ENCODE measurements at places on chromosomes 6 and 20. TPM values are rescaled to one million over a fixed set of nuclear protein-coding genes. Genes with fewer than 3 reads are reported as not detected.

Gene CPNE5
- 5.0 TPM for total RNA-seq

Gene TMEM30A
- 121 TPM for total RNA-seq

Gene SEMG1
- not detected for total RNA-seq

Gene RIPK1
- 19.8 TPM for total RNA-seq

Gene FKBP1C
- total RNA-seq, result 3.1 TPM

Gene IL20RA
- total RNA-seq, result 1.1 TPM

Gene DNAH8
- not detected for total RNA-seq

Gene NNAT
- 0.13 TPM for total RNA-seq

Gene NCOA7
- 29.8 TPM for total RNA-seq

Gene HLA-DPB1
- total RNA-seq, result 10.9 TPM

Gene GLP1R
- total RNA-seq, result not detected

GRCh38 chr20:24507182-24507853 lies 37.9 kb downstream of the SYNDIG1 start:
- DNase-seq, result no peak

DNA sequence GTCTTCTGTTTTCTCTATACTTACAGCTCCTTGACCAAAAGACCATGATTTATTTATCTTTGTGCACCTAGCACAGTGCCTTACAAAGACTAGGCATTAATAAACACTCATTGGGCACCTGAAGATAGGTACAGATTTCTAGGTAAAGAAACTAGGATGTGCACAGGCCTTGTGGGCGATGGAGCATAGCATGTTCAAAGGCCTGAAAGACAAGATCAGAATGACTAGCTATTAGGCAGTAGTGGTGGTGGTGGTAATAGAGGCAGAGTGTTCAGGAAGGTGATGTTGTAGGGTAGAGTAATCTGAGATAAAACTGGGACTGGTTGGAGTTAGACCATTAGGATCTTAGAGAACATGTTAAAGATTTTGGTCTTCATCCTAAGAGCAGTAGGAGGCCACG lies 3.9 kb downstream of the TXLNB start:
- DNase-seq, result no peak

DNA sequence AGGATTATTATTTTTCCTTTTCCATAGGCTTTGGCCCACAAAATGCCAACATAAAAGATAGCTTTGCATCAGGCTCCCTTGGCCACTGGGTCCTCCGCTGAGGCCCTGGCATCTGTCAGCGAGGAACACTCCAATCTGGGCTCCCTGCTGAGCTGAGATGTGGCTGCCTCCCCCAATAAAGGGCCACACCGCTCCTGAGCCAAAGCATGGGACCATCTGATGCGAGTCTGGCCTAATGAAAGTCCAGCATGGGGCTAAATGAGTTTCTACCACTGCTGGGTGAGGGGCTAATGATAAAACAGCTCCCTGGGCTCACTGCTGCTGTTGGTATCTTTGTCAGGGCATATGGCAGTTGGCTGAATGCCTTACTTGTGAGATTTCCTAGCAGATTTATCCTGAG lies 817.5 kb upstream of the SLC35B3 start:
- no peak for DNase-seq

GRCh38 chr6:25034431-25034921 lies 98.7 kb upstream of the RIPOR2 start:
- no peak for DNase-seq

- peak; percentile 43 for DNase-seq
These were observed 97.5 kb upstream of the ZBTB24 start for GRCh38 chr6:109580519-109580918.

DNA sequence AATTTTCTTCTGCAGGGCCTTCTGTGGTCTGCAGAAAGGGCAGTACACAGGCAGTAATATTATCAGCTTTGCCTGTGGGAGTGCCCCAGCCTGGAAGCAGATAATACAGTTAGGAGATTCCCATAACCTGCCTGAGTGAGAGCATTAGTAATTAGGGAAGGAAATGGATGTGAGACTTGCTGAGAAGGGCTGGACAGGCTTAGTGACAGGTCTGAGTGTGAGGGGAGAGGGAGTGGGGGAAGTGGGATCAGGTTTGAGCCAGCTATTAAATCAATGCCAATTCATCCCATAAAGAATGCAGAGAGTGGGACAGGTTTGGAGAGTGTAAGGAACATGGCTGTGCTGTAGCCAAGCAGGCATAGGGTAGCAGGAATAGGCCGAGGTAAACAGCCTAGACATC lies 10.1 kb upstream of the CFAP206 start:
- DNase-seq, result no peak

GRCh38 chr20:44601236-44601671 lies 18.9 kb downstream of the PKIG start:
- no peak for DNase-seq

DNA sequence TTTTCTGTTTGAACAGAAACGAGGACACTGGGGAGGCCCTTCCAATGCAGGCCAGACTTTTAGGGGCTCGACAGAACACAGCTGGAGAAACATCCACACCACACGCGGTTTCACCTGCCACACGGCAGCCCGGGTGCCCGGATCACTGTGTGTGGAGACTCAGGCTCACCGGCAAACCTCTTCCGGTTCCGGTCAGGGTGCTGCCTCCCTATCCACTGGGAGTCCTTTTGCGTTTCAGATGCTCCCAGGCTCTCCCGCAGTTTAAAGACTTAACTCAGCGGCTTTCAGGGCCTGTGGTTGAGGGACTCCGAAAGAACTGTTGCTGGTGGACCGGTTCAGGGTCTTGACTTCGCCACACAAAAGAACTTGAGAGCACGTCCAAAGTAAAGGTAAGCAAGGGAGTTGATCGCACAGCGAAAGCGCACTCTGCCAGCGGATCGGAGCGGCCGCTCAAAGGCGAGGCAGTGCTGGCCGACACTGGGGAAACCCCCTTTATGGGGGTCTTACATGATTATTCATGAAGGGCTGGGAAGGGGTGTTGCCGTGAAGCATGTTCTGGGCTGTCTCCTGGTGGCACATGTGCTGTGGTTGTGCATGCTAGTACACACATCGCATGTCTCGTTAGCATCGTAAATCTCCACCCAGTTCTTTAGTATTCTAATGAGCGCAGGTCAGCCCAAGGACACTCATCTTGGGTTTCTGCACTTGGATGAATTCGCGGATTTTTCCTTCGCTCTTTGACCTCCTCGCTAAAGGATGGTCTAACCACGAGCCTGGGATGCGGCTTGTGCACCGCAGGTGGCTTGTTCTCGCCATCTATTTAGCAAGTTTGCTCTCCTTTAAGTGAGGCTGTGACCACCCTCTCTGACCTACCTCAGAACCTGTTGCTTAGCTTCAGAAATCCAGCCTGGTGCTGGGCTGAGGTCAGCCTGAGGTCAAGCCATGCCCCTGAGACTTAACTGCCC lies 180.3 kb downstream of the CDH26 start:
- no peak for DNase-seq

GRCh38 chr20:5195655-5196054 lies 68.8 kb downstream of the CDS2 start:
- no peak for DNase-seq

DNA sequence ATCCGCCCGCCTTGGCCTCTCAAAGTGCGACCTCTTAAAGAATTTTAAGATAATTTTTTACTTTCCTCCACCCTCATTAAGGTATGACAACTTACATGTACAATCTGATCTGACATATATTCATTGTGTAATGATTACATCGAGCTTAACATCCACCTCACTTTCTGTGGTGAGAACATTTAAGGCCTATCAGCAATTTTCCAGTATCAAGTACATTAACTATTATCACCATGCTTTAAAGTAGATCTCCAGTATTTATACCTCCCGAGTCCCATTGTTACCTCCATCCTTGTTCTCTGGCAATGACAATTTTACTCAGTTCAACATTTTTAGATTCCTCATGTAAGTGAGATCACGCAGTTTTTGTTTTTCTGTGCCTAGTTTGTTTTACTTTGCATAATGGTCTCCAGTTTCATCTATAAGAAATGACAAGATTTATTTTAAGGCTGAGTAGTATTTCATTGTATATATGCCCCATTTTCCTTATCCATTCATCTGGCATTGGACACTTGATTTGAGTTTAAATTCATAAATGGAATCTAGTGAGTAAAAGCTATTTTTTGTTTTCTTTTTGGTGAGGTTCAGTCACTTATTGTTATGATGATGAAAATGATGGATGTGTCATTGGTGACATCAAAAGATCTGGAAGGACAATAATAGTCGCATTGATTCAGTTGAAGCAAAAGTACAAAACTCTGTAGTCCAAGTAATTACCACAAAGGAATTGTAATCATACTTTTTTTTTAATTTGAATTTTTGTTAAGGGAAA lies 87.0 kb downstream of the OR2B2 start:
- no peak for DNase-seq

DNA sequence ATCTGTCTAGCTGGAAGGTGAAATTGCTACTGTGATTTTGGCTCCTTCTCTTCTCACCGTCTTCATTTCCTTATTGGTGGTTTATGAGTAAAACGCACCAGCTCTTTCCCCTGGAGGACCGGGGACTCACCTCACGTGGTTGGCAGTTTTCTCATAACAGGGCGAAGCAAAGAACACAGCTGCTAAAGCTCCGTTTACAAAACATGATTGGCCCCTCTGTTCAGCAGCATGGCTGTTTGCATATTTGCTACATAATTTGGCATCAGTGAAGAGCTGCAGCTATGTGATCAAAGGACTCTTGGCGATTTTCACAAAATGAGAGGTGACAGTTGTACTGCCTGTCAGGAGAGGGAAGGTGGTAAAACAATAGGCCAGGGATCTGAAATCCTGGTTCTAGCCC lies 20.5 kb upstream of the TMEM181 start:
- no peak for DNase-seq

GRCh38 chr6:154555073-154555677 lies 44.7 kb upstream of the CNKSR3 start:
- DNase-seq, result no peak

DNA sequence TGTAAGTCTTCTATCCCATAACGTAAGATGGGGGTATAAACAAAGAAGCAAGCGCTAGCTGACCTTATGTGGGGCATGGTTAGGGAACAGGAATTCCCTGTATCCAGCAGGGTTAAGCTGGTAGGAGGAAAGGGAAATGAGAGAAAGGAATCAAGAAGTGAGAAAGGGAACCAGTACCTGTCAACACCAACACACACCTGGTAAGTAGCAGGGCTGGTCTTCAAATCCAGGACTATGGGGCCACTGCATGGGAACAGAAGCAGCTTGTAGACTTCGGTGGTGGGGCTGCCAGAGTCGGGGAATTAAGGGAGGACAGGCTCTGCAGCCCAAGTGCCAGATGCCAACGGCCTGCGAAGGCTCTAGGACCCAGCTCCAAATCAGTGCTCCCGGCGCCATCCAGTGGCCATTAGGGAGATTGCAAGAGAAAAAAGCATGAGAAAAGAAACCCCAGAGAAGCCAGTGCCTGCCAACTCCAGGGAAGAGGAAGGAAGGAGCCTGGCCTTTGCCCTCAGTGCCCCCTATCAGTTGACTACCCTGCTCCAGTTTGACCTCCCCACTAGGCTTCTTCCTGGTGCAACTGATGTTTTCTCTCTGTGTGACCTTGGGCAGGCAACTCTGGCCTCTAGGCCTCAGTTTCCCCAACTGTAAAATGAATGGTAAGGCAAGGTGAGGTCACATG lies 15.8 kb upstream of the RBPJL start:
- peak; percentile 63 for DNase-seq

- no peak for DNase-seq
These were observed 74.1 kb downstream of the ASXL1 start for GRCh38 chr20:32432277-32432676.

DNA sequence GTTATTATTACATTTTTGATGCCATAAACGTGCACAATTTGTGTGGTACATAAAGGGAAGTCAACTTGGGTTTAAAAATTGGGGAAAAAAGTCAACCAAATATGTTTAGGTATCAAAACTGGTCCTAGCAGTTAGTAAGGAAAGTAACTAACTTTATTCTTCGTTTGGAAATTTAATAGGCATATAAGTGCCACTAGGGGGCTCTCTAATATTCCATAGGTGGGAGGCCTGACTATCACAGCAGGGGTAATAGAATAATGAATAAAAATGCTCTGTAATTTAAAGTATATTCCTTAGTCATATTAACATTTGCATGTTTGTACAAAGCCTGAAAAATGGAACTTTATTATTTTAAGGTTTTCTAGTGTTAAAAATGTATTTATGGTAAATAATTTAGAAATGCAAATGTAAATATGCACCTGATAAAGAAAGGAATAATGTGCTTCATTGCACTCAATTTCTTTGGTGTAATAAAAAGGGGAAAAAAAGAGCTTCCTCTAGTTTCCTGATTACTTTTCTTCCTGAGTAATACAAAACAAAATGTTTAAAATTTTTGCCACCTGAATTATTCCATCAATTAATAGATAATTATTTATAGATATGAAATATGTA lies 125.7 kb upstream of the HDAC2 start:
- DNase-seq, result no peak

DNA sequence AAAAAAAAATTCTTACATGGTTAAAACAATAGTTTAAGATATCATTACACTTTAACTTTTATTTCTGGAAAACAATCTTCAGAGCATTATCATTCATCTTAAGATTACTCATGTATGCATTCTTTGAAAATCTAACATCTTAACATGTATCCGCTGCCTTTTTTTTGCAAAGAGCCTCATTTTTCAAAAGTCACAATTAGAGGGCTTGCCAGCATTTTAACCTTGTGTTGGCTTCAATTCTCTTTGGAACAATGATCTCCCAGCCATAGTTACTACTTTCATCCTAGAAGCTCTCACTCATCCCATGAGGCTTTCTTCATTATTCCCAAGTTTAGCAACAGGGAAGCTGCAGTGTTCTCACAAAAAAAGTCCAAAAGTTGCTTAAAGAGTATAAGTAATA lies 330.8 kb downstream of the BCKDHB start:
- no peak for DNase-seq

DNA sequence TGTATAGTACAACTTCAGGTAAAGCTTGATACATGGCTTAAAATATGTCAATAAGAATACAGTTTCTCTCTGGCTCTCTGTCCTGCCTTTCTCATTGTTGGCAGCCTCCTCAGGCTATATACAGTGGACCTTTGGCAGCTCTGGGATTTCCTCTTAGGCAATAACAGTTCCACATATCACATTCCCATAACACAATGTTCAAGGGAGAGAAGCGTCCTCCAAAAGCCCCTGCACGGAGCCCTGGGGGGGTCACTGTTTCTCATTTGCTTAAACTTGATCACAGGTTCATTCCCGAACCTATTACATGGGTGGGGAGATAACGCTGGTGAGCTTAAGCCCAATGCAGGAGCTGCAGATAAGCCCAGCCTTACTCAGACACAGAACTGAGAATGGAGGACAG lies 4.4 kb upstream of the FLRT3 start:
- no peak for DNase-seq

DNA sequence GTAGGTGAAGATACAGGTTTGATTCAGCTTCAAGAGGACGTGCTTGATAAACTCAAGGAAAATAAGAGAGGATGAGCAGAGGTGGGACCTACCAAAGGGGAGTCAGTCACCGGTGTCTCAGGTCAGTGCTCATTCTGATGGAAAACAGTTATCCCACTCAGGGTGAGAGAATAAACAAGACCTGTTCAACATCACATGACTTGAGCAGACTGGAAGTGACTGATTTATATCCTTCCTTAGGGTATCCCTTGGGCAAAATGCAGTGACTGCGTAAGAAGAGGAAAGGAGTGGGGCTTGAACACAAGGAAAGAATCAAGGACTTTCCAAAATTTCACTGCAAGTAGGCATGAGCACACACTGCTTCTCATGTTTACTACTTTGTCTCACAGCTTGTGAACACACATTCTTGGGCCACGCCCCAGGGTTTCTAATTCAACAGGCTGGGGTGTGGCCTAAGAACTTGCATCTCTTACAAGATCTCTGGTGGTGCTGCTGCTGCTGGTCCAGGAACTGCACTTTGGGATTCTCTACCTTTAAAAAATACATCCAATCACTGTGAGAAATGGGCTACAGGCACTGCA lies 11.6 kb downstream of the CST3 start:
- no peak for DNase-seq

GRCh38 chr6:154341871-154342270 lies 14.7 kb downstream of the IPCEF1 start:
- DNase-seq, result no peak

Data from dermis microvascular lymphatic vessel endothelial cell (primary cell).